ENCODE measurements at places on chromosomes 11 and 22.

- DNase-seq, result no peak
Measured at GRCh38 chr11:61128947-61129638, 26.8 kb downstream of the CD5 start.

DNA sequence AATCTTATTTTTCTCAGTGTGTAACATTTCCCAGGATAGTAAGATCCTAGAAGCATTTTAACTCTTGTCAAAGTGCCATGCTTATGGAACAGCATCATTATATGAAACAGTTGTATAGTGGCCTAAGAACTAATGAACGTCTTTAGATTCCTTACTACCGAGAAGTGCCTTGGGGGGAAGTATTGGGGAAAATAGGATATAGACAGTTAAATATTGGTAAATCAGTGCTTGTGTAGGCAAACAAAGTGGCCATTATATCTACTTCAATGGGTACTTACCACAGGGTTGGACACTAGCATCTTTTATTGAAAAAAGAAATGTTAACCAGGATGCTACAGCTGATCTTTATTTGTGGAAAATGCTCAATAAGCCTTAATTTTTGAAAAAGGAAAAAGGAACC is 11.3 kb downstream of the FAR1 start:
- DNase-seq, result no peak

DNA sequence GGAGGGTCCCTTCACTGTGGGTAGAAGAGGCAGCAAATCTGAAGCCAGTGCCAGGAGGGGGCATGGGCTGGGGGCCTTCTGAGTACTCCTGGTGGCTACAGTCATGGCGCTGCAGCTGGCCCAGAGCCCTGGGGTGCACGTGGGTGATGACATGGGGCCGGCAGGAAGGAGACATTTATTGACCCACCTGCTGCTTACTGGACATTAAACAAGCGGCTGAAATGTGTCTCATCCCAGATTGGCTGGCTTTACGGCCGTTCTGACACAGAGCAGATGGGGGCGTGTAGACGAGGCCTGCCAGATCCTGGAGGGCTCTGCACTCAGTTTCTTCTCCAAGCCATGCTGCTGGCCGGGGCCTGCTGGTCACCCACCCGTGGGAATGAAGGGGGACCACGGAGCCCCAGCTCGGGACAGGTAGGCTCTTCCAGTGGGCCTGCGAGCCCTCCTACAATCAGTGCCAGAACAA is 906.9 kb downstream of the BRD1 start:
- no peak for DNase-seq

DNA sequence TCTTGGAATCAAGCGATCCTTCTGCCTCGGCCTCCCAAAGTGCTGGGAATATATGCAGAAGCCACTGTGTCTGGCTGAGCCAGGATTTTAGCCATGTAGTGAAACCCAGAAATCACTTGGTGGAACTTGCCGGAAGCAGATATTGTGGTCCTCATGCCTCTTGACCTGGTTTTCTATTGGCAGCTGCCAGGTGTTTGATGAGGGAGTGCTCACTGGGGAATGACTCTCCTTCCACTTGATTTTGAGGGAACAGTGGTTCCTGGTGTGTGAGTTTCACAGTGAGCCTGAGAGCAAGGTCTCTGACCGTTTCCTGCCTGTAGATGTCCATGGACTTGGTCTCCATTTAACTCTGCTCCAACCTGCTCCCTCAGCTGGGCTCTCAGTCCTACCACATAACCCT is 34.7 kb upstream of the ELF5 start:
- no peak for DNase-seq

Measured in stimulated activated naive CD8-positive, alpha-beta T cell treated with anti-CD3 and anti-CD28 coated beads, Interleukin-15, amount 100 ng/mL, for 72 hours (primary cell).